Panc1 (cell line): ENCODE measurements at places on chromosomes 13 and 19.

DNA sequence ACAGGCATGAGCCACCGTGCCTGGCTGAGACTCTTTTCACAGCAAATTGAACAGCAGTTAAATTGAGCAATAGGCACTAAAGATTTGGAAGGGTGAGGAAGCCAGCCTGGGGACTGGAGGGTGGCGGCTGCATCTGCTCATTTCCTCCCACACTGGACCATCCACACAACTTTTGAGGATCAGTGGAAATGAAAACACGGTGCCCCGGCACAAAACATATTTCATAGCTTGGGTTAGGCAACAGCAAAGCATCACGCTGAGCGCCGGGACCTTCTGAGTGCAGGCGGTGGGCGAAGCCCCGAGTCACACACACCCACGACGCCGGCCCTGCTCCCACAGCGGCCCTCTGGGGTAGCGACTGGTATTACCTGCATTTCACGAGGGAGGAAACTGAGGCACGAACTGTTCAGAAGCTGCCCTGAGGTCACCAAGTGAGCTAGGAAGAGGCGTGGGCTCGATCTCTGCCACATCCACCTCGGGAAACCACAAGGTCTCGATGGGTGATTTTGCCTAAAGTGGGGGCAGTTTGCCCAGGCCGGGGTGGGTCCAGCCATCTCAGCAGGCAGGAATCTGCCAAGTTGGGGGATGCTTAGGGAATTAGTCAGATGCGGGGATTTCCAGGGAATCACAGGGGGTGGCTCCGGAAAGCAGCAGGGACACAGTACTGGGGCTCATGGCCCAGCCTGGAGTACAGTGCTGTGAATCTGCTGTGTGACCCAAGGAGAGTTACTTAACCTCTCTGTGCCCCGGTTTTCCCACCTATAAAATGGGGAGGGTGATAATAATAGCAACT lies 3.5 kb upstream of the SBNO2 start:
- peak overlapping the region; percentile 72 for H3K27ac ChIP-seq
- DNase-seq: no peak
- H3K36me3 ChIP-seq: peaks cover 3% of the 10 kb centered on the region; the same call in 1 of the 2 replicates
- H3K4me1 ChIP-seq: peaks cover 52% of the 10 kb centered on the region

DNA sequence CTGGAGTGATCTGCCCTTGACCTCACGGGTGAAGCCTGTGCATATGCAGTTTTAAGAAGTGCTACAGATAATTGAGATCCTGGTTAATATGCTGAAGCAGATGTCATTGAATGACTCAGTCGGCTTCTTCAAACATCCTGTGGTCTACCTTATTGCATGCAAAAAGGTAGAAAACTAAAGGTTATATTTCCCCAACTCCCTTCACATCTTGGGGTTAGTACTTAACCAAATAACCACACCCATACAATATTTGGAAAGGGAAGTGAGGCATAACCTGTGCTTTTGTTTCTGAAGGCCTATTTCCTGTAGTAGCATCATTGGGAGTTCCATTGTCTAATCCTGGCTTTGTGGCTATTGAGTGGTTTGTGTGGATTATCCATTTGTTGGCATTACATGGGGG lies 58.3 kb downstream of the RAP2A start:
- H3K4me3 ChIP-seq: no peak overlapping the region
- H3K36me3 ChIP-seq: no peaks in the 10 kb centered on the region
- H3K27me3 ChIP-seq: no peaks in the 10 kb centered on the region
- H3K27ac ChIP-seq: no peak overlapping the region
- H3K4me1 ChIP-seq: no peaks in the 10 kb centered on the region

DNA sequence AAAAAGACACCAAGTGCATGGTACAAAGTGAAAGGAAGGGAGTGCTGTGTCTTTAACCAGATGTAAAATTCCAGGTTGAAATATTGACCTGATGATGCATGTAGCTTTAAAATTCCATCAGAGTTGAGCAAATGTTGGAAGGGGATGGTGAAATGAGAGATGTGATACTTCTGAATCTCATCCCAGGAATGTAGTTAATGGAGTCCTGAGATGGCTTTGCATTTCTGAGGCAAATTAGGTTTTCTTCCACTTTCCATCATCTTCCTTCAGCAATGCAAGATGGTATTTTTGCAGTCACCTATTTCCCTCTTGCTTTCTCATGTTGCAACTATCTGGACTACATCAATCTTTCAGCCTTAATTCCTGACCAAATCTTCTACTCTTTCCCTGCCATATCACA lies 194.1 kb upstream of the MIR17HG start:
- no peaks in the 10 kb centered on the region for H3K36me3 ChIP-seq
- no peak for DNase-seq
- no peaks in the 10 kb centered on the region for H3K27me3 ChIP-seq
- H3K4me1 ChIP-seq: no peaks in the 10 kb centered on the region
- no peak overlapping the region for H3K4me3 ChIP-seq

DNA sequence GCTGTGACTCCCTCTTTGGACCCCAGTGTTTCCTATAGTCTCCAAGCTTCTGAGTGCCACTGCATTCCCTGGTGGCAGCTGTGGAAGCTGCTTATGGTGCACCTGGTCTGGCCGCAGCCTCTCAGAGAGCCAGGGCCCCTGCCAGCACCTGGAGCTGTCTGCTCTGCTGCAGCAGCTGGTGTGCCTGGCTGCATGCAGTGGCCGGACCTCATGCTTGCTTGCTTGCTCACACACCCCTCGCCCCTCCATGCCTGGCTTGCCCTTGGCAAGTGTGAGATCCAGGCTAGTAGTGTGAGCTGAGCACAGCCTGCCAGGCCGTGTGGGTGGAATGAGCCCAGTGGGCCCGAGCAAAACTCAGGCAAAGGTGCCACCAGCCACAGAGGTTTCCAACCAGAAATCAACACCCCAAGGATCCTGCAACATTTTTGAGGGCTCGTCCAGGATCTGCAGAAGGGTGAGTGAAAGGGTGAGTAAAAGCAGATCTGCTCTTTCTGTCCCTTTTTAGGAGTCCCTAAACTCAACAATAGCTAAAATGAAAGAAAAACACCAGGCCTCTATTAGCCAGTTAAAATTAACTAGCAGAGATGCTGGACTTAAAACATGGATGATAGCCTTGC lies 7.6 kb upstream of the MLLT1 start:
- no peaks in the 10 kb centered on the region for H3K4me1 ChIP-seq
- no peak for DNase-seq
- H3K27ac ChIP-seq: no peak overlapping the region
- no peaks in the 10 kb centered on the region for H3K36me3 ChIP-seq

- H3K27ac ChIP-seq: no peak overlapping the region
- no peaks in the 10 kb centered on the region for H3K27me3 ChIP-seq
- H3K4me3 ChIP-seq: no peak overlapping the region
- H3K4me1 ChIP-seq: no peaks in the 10 kb centered on the region
Observed at GRCh38 chr19:1469255-1470054, 9.6 kb downstream of the C19orf25 start.

DNA sequence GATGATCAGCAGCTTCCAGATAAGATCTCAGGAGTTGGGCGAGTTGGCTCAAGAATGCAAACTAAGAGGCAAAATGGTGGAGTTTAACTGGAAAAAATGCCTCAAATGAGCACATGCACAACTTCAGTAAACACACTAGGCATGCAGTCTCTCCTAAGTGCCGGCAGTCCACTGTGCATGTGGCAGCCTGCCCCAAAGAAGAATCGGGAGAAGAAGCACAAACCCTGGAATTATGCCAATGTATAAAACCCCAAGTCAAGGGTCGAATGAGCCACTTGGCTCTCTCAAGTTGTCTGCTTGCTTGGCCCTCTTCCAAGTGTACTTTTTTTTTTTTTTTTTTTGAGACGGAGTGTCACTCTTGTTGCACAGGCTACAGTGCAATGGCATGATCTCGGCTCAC lies 53.3 kb upstream of the SLITRK1 start:
- H3K27ac ChIP-seq: no peak overlapping the region
- no peaks in the 10 kb centered on the region for H3K36me3 ChIP-seq
- no peak overlapping the region for H3K4me3 ChIP-seq
- no peak for DNase-seq
- no peaks in the 10 kb centered on the region for H3K27me3 ChIP-seq
- no peaks in the 10 kb centered on the region for H3K4me1 ChIP-seq

GRCh38 chr13:35460061-35460460 lies 16.4 kb downstream of the MAB21L1 start:
- no peak for DNase-seq
- H3K4me3 ChIP-seq: no peak overlapping the region
- no peaks in the 10 kb centered on the region for H3K4me1 ChIP-seq
- no peaks in the 10 kb centered on the region for H3K27me3 ChIP-seq
- no peaks in the 10 kb centered on the region for H3K36me3 ChIP-seq

DNA sequence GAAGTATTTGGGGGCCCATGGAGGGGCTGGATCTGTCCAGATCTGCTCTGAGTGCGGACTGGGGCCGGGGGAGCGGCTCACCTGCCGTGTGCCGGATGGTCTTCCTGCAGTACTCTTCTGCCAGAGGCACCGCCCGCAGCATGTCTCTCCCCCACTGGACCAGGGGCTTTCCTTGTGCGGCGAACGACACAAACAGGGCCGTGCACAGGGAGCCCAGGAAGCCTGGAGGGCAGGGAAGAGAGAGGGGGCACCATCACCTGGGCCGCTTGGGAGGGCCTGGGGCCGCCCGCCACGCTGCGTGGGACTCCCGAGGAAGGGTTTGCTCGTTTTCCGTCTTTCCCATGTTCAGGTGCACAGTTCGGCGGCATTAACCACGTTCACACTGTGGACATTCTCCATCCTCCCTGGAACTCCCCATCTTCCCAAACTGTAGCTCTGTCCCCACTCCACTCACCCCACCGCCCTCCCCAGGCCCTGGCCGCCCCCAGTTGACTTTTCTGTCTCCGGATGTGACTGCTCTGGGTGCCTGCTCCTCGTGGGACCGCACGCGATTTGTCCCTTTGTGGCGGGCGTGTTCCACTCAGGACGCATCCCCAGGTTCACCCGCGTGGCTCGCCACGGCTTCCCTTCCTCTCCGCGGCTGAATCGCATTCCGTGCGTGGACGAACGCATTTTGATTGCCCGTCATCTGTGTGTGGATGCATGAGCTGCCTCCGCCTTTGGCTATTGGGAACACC lies 24.2 kb downstream of the ADPRHL1 start:
- no peaks in the 10 kb centered on the region for H3K4me1 ChIP-seq
- no peaks in the 10 kb centered on the region for H3K36me3 ChIP-seq
- H3K27ac ChIP-seq: no peak overlapping the region
- no peaks in the 10 kb centered on the region for H3K27me3 ChIP-seq
- no peak overlapping the region for H3K4me3 ChIP-seq

- H3K27ac ChIP-seq: no peak overlapping the region
- no peak for DNase-seq
- no peaks in the 10 kb centered on the region for H3K27me3 ChIP-seq
- no peak overlapping the region for H3K4me3 ChIP-seq
- H3K4me1 ChIP-seq: no peaks in the 10 kb centered on the region
- no peaks in the 10 kb centered on the region for H3K36me3 ChIP-seq
Observed at GRCh38 chr13:71090990-71091389, 776.0 kb downstream of the DACH1 start.

DNA sequence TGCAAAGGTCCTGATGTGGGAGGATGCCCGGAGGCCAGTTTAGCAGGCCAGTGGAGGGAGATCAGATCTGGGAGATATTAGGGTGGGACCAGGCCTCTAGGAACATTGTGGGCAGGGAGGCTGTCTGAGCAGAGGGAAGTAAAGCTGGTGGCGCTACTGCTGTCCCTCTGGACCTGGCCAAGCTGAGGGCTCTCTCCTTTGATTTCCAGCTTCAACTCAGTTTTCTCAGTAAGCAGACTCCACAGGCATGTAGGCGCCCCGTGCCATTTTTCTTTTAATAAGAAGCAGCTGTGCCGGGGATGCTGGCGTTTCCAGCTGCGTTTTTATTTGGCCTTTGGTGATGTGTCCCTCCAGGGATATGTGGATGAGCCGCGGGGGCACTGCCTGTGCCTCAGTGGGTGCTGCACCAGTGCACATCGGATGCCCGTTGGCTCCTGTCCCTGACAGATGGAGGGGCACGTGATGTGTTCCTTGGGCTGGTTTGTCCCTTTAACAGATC lies 6.7 kb downstream of the DNM2 start:
- no peak for DNase-seq
- peaks cover 3% of the 10 kb centered on the region; the same call in 1 of the 2 replicates for H3K4me1 ChIP-seq
- H3K36me3 ChIP-seq: 0 out of 2 replicates have a peak, but pooled peaks cover 2% of the 10 kb centered on the region
- no peak overlapping the region for H3K4me3 ChIP-seq
- no peaks in the 10 kb centered on the region for H3K27me3 ChIP-seq
- no peak overlapping the region for H3K27ac ChIP-seq

- no peaks in the 10 kb centered on the region for H3K4me1 ChIP-seq
- H3K27ac ChIP-seq: no peak overlapping the region
- no peaks in the 10 kb centered on the region for H3K27me3 ChIP-seq
- DNase-seq: no peak
- H3K4me3 ChIP-seq: no peak overlapping the region
Observed at GRCh38 chr13:94329277-94329676, 150.2 kb downstream of the DCT start.

- no peak for DNase-seq
- H3K4me1 ChIP-seq: no peaks in the 10 kb centered on the region
- no peak overlapping the region for H3K27ac ChIP-seq
- H3K27me3 ChIP-seq: no peaks in the 10 kb centered on the region
Observed at GRCh38 chr13:74305876-74306275, 171.7 kb upstream of the KLF12 start.
